Stimulated activated CD8-positive, alpha-beta memory T cell treated with anti-CD3 and anti-CD28 coated beads, Interleukin-15, amount 100 ng/mL, for 24 hours (primary cell): ENCODE measurements at places on chromosomes 2 and 18.

- DNase-seq: no peak
Observed at GRCh38 chr2:64698668-64699444, 45.1 kb upstream of the SERTAD2 start.

DNA sequence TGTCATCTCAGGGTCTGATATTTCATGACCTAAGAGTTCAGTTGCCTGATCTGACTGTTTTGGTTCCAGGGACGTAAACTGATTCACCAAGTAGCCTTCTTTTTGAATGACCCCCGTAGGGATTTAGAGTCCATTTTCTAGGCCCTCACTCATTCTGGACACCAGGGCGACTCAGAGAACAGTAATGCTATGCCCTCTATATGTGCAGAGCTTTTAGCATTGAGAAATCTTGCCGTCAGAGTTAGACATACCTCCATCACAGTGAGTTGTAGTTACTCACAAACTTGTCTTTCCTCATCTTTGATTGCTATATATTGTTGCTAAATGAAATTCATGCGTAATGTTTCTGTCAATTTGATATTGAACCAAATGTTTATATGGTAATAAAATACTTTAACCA, 92.3 kb downstream of the OSBPL6 start:
- no peak for DNase-seq

GRCh38 chr2:200239216-200239615, 67.3 kb upstream of the SPATS2L start:
- no peak for DNase-seq

GRCh38 chr2:4420032-4420431, 716.7 kb downstream of the DCDC2C start:
- no peak for DNase-seq

DNA sequence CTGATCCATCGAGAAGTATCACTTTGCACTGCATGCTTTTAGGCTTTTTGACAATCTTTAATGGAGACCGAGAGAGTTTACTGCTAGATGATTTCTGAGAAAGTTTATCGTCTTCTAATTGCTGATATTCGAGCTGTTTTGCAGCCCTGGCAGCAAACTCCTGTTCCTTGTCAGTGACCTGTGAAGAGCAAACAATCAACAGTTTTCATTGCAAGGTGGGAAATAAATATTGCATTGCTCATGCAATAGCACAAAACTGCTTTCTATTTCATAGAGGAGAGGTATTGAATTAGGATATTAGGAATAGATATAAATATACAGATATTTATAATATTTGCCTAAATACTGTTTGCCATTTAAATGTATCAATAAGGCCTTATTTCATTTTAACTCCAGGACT, 65.5 kb downstream of the EPB41L3 start:
- no peak for DNase-seq

DNA sequence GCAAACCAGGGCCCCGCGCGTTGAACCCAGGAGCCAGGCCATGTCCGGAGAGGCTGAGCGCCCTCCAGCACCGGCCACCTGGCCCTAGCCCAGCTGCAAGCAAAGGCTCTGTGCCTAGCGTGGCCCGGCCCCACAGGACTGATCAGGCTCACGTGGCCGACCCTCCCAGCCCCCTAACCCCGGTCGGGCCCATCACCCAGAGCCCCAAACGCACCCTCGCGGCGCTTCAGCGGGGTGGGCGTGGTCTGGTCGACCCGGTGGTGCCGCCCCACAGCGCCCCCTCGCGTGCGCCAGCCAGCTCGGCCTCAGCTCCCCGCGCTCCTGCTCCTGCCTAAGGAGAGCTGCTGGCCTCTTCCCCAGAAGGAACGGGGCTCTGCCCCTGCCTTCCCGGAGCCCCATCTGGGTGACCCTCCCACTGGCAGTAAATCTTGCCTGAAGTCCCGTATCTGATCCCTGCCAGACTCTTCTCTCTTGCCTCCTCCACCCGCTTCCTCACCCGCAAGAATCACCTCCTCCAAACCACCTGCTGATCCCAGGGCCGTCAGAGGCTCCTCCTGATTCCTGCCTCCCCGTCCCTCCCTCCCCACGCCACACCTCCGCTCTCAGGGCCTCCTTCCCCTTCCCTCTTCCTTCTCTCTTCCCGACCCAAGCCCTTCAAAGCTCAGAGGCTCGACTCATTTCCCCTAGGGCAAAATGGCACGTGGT, 12.3 kb upstream of the TEX51 start:
- peak; percentile 23 for DNase-seq

DNA sequence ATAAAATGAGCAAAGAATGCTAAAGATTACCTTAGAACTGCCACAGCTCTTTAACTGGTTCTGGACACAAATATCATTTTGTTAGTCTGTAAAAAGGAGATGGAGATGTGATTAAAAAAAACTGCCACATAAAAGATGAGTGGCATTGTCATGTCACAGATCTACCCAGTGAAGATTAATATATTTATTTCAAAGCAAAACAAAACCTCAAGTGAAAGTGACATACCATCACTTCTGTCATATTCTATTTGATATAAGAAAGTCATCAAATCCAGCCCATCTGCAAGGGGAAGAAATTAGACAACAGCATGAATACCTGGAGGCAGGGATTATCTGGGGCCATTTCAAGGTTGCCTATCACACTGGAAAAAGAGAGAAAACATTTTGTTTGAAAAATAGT, 417.6 kb upstream of the LRRTM4 start:
- DNase-seq: no peak

DNA sequence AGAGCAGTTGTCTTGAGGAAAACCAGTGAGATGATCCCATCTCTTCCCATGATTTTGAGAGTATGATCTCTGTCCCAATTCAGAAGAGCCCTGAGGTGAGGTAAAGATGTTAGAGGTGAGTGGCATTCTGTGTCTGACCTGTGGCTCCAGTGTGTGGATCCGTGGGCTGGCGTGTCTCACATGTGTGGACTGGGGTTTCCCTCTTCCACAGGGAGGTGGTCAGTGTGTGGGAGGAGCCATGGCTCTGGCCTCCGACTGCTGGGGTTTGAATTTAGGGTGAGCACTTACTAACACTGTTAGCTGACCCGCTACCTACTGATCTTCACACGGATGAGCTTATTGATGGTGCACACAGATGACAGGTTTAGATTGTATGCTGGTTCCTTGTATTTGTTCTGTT, 31.2 kb downstream of the ASAP2 start:
- DNase-seq: no peak

DNA sequence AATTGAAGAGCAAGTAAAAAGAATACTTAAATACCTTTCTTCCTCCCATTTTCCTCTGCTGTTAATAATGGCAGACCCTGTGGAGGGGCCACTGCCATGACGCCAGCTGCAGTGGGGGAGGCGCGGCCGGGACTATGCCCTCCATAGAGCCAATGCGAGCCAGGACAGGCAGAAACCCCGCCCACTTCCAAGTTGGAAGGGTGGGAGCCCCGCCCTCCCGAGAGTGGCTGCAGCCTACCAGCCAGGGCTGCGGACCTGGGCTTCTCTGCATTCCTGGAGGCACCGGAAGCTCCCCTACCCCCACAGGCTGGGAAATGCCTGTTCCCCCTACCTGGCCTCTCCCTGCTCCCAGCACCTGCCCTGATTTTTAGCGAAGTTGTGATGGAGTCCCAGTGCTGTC, 439.4 kb upstream of the CDH19 start:
- no peak for DNase-seq

DNA sequence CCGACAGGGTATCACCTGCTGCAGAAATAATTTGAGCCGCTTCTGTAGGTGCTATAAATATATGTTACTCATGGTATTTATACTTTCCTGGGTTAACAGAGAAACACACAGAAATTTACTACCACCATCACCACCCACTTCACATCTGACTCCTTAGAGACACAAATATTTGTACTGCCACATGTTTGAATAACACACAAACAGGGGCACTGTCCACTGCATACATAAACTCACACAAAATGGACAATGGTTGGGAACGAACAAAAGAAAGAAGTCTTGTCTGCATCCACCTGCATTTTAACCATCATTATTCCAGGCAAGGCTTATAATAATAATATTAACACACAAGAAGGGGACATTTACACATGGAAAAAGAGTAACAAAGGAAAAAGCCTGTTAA, 24.0 kb downstream of the IMMT start:
- no peak for DNase-seq

GRCh38 chr2:110644357-110644756, 33.5 kb downstream of the BUB1 start:
- DNase-seq: no peak

GRCh38 chr2:238484522-238485452, 58.1 kb downstream of the ASB1 start:
- no peak for DNase-seq

- DNase-seq: no peak
Observed at GRCh38 chr18:47260120-47260923, 8.9 kb upstream of the SKOR2 start.

GRCh38 chr2:85525567-85525966, 13.4 kb upstream of the MAT2A start:
- no peak for DNase-seq

- DNase-seq: no peak
Observed at GRCh38 chr2:98936353-98937351, 627 bp upstream of the CRACDL start.

DNA sequence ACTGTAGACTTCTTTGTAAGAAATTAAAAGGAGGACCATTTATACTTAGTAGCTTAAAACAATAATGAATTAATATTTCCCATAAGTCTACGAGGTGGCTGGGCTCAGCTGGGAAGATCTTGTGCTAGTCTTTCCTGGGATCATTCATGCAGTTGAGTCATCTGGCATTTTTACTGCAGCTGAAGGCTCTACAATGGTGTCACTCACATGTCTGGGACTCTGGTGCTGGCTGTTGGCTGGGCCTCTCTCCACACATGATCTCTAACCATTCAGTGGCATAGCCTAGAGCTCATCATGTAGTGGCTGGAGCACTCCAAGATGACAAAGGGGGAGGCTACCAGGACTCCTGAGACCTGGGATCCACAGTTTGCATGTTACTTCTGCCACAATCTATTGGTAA, 35.5 kb downstream of the CLASP1 start:
- DNase-seq: no peak

DNA sequence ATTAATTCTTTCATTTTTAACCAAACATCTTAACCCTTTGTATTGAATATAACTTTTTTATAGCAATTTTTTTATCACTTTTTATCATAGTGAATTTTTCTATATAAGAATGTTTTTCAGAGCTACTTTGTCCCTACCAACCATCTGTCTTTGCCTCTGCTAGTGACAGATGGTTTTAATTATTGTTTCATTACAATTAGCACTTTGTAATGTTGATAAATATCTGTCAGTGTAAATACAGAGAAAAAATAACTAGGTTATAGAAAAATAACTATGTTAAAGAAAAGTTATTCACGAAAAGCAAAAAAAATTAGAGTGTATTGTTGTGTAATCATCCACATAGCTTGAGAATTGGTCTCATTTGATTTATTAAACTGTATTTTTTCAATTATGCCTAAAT, 91.0 kb upstream of the CDH19 start:
- no peak for DNase-seq
